ENCODE measurements at places on chromosomes 1 and 21.

DNA sequence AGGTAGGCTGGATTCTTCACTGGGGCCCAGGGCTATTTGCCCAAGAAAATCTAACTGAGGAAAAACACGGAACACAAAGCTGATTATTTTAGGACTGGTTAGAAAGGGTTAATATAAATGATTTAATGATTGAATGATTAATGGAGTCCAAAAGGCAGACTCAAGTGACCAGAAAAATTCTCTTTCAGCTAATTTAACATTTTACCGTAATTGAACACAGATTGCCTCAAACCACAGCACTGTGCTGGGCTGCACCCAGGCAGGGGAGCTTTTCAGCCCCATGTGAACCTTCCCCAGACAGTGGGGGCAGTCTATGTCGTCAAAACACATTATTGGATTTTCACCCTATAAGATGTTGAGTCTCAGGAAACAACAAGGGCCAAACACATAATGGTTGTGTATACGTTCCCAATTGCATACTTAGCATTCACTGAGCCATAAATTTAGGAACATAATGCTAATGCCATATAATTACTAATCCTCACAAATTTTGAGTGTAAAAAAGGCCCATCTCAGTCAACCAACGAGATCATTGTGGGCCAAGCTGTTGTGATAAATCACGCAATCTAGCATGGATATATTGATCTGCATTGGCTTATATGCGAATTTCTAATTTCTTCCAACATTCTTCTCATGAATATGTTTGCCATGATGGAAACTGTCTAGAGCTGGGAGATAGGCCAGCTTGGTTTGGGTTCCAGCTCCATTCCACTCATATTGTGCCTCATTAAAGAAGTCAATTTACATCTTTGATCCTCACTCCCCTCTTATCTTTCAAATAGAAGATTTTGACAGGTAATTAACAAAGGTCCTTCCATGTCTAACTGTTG, 27.7 kb downstream of the DSCAM start:
- no peak for DNase-seq

- DNase-seq = no peak
Observed at GRCh38 chr1:65150583-65151263, 2.7 kb downstream of the AK4 start.

- DNase-seq = no peak
Observed at GRCh38 chr21:20215959-20216358, 782.2 kb upstream of the NCAM2 start.

GRCh38 chr1:213054733-213055591, 3.9 kb downstream of the RPS6KC1 start:
- DNase-seq = no peak

GRCh38 chr1:89279011-89279466, 6.4 kb upstream of the GBP5 start:
- DNase-seq = no peak

DNA sequence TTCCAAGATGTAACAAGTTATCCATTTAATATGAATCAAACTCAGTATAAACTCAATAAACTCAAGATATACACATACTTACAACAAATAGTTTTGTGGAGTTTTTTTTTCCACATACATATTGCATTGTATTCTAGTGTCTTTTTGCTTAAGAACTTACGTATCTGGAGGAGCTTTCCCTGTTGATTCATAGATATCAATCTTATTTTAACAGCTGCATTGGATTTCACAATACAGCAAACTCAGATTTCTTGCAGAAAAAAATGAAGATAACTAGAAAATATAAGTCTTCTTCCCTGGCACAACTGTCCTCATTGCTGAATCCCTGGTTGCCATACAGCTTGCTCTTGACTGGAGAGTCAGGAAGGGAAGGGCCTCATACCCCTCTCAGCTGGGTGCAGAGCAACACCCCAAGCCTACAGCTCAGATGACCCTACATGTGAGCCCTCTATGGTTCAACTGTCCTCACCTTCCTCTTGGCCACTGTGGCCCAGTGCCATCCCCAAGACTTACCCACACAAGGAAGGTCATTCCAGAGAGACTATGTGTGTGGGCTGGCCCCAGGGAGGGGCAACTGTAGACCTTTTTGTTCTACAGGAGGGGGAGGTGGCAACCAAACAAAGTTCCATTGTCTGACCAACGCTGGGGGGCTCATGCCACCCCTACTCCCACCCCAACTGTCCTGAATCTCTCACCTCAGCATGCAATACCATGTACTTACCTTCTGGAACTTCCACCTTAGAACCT, 1.7 kb downstream of the MPZ start:
- no peak for DNase-seq

- no peak for DNase-seq
Observed at GRCh38 chr1:114597949-114598348, 16.5 kb upstream of the BCAS2 start.
